AG04449 (cell line): ENCODE measurements at places on chromosomes 11 and 22.

DNA sequence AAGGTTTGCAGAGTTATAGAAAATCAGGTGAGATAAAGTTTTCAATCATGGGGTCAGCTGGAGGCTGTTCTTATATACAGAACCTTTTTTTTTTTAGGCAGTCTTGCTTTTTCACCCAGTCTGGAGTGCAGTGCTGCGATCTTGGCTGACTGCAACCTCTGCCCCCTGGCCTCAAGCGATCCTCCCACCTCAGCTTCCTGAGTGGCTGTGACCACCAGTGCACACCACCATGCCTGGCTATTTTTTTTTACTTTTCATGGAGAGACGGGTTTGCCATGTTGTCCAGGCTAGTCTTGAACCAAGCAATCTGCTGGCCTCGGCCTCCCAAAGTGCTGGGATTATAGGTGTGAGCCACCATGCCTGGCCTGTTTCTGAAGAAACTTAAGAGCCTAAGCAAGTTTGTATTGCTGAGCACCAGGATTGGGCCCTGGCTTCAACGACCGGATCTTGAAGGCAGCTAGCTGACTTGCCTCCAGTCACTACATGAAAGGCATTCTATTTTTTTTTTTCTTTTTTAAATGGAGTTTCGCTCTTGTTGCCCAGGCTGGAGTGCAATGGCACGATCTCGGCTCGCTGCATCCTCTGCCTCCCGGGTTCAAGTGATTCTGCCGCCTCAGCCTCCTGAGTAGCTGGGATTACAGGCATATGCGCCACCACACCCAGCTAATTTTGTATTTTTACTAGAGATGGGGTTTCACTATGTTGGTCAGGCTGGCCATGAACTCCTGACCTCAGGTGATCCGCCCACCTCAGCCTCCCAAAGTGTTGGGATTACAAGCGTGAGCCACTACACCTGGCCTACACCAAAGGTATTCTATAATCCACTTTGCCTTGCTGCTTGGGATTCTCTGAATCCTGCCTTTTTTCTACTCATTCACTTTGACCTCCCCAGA is 7.6 kb downstream of the XBP1 start:
- DNase-seq = no peak

GRCh38 chr11:58577555-58578135 is 1.2 kb upstream of the ZFP91 start:
- peak; percentile 65 for DNase-seq

- no peak for DNase-seq
Measured at GRCh38 chr11:2797741-2798361, 87.7 kb downstream of the CDKN1C start.

- no peak for DNase-seq
Measured at GRCh38 chr11:76023236-76024068, 182.8 kb downstream of the WNT11 start.
